ENCODE measurements at places on chromosomes 7 and 10.

- DNase-seq: no peak
Observed at GRCh38 chr7:114652041-114652440, 237.4 kb downstream of the FOXP2 start.

GRCh38 chr10:116211682-116212081 is 61.3 kb downstream of the GFRA1 start:
- DNase-seq: no peak

GRCh38 chr10:663466-663751 is 26.1 kb downstream of the DIP2C start:
- no peak for DNase-seq

- DNase-seq: peak; percentile 30
Observed at GRCh38 chr10:131201741-131202515, 109.6 kb downstream of the TCERG1L start.

DNA sequence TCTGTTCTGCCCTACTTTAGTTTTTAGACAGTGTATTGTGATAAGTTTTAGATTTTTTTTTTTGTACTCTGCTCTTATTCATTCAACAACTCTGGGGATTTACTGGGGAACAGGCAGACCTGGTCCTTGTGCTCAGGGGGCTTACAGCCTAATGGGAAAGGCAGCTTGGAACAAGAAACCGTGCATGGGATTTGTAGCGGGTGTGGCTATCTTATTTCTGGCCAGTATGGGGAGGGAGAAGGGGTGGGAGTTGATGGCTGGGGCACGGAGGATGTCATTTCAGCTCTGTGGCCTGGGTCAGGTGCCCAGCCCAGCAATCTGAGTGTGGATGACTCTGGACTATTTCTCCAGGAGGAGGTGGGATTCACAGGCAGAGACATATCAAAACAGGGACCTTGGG is 47.0 kb downstream of the GRK5 start:
- no peak for DNase-seq

- DNase-seq: no peak
Observed at GRCh38 chr10:78203915-78204818, 170.5 kb downstream of the RPS24 start.

DNA sequence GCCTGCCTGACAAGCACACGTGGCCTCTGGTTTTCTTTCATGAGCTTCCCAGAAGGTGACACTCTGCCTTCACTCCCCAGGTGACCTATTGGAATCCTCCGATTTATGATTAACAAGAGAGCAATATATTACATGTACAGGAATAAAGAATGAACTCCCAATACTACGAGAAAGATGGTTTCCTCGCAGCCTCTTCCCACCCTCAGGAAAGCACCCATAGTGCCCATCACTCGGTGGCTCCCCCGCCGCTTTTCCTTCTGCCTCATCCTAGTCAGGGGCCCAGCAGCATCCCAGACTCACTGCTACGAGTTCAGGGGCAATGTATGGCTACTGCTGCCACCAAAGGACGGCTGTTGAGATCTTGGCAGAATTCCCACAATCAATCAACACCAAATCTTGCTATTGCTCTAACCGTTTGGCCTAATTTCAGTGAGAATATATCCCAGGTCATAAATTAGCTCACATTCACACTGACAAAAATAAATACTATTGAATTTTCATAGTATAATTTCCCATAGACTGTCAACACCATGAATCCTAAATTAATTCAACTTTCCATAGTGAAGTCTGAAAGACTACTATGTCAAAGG is 196.3 kb downstream of the TNS3 start:
- no peak for DNase-seq

DNA sequence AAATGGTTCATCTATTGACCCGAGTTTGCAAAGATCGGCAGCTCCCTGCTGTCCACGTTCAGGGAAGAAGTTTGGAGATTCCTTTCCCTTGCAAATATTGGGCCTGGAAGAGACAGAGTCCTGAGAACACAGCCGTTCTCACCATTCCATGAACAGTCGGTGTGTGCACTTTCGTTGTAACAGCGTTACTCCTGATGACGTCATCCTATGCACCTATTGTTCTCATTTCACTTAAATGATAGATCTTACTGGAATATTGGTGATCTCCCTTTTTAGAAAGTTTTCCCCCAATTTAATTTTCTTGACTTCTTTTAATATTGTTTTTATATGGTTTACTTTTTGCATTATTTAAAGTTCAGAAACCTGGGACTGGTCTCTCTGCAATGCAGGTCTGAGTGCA is 320.7 kb upstream of the PFKP start:
- no peak for DNase-seq

DNA sequence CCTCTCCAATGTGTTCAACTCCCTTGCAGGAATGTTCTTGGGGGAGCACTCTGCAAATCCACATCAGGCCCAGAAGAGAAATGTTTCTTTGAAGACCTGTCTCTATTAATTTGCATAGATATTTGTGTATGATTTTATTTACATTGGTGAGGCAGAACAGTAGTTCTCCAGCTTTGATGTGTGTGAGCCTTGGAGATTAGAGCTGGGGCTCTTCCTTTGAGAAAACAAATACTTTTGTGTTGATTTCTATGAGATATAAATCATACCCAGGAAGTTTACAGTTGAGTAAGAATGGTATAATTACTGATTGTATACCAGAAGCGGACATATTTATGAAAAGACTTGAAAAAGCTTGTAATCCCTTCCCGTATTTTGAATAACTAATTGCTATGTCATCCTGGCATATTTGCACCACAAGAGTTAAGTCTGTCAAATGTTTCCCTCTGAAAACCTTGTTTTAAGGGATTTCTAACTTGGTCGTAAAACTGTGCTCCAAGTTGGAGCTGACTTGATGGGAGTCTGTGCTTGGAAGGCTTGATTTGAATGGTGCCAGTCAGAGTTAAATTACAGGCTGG is 468.5 kb downstream of the LRMDA start:
- DNase-seq: no peak

DNA sequence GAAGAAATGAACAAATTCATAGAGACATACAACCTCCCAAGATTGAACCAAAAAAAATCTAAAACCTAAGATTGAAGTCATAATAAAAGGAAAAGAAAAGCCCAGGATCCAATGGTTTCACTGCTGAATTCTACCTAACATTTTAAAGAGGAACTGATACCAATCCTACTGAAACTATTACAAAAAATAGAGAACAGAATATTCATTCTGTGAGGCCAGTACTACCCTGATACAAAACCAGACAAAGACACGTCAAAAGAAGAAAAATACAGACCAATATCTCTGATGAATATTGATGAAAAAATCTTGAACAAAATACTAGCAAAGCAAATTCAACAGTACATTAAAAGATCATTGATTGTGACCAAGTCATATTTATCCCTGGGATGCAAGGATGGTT is 128.5 kb upstream of the STEAP1 start:
- no peak for DNase-seq

DNA sequence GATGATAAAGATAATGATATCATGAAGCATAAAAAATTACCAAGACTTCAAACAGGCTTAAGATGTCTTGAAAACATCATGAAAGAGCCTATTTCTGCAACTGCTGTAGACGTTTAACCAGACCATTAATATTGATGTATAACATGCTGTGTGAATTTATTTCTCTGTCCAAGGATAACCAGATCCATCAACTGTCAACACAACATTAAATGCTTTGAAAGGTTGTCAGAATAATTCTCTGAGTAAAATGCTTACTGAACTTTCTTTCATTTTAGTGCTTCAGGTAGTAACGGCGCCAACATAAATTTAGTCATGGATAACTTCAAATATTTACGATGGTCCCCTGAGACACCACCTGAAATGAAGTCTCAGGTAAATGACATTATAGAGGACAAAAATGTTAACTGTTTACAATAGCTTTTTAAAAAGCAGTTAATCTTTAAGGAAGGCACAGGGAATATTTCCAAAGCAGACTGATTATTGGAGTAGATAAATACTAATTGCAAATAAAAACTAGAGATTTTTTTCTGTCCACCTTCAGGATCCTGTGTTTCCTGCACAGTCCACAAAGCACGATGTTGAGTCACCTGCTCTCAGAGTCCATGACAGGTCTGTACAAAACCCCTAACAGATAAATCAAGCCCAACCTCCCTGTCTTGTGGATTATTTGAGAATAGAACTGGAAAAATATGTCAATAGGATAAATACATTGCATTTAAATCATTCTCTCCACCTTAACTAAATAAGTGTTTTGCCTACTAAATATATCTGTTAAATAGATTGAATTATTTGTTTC is 1213.2 kb downstream of the XPNPEP1 start:
- DNase-seq: no peak

DNA sequence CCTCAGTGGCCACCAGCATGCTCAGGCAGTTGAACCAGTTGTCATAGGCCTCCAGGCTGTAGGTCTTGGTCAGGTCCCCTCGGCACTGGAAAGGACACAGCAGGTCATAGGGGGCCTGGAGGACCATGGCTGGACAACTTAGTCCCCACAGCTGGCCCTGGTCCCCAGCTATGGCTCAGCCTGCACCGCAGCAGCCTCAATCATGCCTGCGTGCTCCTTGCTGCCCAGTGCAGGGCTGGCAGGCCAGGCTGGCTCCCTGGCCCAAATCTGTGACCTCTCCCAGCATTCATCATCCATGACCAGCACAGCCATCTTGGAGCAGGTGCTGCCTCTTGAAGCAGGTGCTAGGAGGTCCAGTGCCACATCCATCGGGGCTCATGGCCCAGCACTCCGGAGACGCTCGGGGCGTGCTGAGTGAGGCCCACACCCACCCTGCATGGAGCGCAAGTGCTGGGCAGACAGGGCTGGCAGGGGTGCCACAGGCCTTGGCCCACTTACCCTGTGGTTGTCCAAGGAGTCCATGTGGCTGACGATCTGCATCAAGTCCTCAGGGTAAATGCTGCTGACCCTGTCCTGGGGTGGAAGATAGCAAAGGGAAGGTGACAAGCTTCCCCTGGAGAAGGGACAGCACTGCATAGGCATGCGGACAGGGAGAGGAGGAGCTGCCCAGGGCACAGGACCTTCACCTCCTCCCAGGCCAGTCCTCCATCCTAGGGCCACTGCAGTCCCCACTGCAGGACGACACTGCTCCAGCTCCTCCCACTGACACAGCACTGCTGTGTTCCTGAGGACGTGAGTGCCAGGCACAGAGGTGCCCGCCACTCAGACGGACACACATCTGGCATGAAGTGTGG is 61.7 kb downstream of the CSGALNACT2 start:
- no peak for DNase-seq
